ENCODE measurements at places on chromosomes 2 and 18. TPM values are rescaled to one million over a fixed set of nuclear protein-coding genes. Genes with fewer than 3 reads are reported as not detected.

Gene LMAN1
- 59.1 TPM for total RNA-seq

Gene UGT1A8
- total RNA-seq: not detected

DNA sequence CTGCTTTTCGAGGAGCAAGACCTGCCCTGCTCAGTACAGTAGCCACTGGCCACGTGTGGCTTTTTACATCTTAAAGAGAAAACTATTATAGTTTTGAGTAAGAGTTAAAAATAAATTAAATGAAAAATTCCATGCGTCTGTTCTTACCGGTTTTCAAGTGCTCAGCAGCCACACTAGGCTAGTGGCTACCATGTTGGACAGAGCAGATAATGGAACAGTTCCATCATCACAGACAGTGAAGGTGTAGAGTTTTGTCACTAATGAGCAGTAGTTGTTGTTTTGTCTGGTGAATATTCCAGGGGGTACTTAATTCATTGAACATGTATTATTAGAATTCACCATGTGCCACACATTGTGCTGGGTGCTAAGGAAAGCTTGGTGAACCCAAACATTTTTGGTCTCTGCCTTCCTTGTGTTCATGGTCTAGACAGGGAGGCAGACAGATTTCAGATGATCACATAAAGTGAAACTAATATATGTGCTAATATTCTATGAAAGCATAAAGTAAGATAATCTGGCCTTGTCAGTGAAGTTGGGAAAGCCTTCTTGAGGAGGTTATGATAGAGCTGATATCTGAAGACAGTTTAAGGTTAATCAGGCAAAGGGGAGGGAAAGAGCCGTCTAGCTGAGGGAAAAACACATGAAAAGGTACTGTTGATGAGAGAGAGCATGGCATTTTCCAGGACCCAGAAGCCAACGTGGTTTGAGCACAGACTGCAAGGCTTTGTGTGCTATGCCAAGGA, 1.4 kb downstream of the ALMS1 start:
- no peak for DNase-seq

- no peak for DNase-seq
Observed at GRCh38 chr2:37769551-37769950, 98.1 kb upstream of the CDC42EP3 start.

- no peak for DNase-seq
Observed at GRCh38 chr2:224319750-224320149, 82.2 kb downstream of the FAM124B start.

- DNase-seq: no peak
Observed at GRCh38 chr2:15584316-15584715, 7.4 kb upstream of the DDX1 start.
